ENCODE measurements at places on chromosomes 2 and 18.

DNA sequence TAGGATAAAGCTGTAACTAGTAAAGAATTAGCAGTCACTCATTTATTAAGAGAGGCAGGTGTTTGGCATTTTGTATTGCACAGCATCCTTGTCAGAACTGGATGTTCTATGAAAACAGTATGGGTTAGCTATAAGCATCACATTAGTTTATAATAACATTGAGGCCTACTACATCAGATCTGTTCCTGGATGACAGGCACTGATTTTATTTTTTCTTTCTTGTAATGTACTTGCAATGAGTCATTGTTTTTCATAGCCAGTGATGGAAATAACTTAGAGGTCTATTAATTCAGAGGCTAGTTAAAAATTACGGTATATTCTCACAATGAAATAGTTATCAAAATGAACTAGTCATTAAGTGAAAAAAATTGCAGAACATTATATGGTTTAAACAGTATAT, 13.0 kb upstream of the RMDN2 start:
- DNase-seq: no peak

GRCh38 chr2:111904726-111905474, 6.5 kb downstream of the MERTK start:
- no peak for DNase-seq

GRCh38 chr2:237692601-237693290, 65.4 kb downstream of the LRRFIP1 start:
- DNase-seq: peak; percentile 48

DNA sequence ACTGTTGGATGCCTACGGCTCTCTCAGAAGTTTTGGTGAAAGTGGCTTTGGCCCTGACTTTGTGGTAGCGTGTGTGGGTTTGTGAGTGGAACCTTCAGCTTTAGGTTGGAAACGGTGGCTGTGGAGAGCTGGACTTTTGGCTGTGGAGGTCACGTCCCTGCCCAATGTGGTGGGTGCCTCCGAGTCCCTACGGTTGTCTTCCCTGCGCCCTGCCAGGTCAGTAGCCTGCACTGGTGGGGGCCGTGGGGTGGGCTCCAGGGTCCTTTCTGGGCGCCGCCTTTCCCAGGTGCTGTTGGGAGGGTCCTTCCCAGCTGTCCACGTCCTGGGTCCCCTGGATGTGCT, 11.1 kb downstream of the COLEC11 start:
- no peak for DNase-seq

GRCh38 chr18:46621111-46621766, 35.8 kb downstream of the LOXHD1 start:
- no peak for DNase-seq

DNA sequence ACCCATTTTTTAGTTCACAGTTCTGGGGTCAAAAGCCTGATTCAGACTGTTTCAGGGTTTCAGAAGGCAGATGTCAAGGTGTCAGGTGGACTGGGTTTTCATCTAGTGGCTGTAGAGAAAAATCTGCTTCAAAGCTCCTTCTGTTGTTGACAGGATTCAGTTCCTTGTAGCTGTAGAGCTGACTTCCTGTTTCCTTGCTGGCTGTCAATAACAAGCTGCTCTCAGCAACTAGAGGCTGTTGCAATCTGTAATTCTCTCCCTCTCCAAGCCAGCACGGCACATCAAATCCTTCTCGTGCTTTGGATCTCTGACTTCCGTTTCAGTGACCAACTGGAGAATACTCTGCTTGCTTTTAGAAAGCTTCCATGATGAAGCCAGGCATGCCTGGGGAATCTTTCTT, 179.4 kb downstream of the DOK6 start:
- DNase-seq: no peak

- no peak for DNase-seq
These were observed 35.7 kb downstream of the SPATS2L start for GRCh38 chr2:200342235-200342634.

GRCh38 chr2:19109518-19109917, 248.9 kb downstream of the OSR1 start:
- peak; percentile 45 for DNase-seq

GRCh38 chr2:23690421-23691105, 236.4 kb downstream of the ATAD2B start:
- DNase-seq: no peak

DNA sequence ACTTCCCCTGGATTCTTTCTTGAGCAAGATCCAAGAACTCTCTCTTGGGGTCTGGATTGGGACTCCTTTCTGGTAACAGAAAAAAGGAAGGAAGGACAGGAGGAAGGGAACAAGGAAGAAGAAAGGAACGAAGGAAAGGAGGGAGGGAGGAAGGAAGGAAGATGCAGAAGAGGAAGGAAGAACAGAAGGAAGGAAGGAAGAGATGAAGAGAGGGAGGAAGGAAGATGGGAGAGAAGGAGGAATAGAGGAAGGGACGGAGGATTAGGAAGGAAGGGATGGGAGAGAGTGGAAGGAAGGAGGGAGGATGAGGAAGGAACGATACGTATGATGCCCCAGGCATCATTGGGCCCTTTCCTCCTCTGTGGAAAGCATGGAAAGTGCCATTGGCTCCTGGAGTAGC, 58.6 kb downstream of the CYP26B1 start:
- no peak for DNase-seq

DNA sequence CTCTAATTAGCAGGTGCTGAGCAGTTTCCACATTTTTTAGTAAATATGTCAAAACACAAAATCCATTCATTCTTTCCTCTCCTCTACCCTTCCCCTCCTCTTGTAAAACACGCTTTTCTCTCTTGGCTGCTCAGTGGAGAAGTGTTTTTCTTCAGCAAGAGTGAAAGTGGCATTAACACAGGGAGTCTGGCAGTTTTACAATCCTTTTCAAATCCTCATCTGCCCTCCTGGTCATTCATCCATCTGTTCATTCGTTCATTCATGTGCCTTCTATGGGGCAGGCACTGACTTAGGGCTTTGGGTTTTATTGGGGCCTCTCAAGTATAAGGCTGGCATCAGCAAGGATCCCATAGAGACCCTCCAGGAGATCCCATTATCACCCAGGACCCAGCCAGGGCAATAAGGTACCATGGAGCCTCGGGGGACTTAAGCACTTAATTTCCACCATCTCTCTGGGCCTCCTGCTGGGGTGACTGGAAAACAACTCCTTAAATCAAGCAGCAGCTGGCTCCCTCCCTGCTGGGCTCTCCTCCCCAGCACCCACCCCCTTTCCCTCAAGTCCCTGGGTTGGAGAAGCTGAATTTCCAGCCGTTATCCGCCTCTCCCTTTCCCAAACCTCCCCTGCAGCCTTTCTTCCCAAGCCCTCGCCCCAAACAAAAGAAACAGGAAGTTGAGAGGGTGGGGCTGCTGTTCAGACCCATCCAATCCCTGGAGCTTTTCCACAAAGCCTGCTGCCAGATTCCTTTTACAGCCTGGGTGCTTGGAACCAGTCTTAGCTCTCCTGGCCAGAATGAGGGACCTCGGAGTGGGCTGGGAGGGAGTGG, 32.6 kb downstream of the MARCHF4 start:
- DNase-seq: peak; percentile 58

DNA sequence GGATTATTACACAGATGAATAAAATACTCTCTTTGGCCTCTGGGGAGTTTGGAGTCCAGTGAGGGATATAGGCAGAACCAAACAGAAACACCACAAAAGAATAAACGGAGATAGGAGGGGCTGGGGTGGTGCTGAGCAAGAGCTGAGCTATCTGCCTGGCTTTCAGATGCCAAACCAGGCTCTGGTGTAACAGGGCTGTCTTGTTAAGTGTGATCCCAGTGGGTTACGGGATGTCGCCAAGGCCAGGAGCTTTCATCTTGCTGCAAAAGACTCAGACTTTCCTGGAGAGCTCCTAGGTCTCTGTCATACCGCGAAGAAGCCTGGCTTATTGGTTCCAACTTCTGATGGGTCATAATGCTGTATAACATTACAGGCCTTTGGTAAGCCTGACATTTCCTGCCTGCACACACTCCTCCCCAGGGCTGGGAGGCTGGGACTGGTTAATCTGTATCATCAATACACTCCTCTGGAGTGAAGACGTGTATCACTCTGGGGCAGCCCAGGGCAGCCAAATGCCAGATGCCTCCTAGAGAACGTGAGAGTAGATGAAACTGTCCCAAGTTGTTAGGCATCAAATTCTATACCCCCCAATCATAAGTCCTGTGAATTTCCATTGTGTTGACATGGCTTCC, 60.5 kb downstream of the STPG4 start:
- DNase-seq: no peak

GRCh38 chr18:69841117-69841516, 106.6 kb downstream of the CD226 start:
- DNase-seq: peak; percentile 23

DNA sequence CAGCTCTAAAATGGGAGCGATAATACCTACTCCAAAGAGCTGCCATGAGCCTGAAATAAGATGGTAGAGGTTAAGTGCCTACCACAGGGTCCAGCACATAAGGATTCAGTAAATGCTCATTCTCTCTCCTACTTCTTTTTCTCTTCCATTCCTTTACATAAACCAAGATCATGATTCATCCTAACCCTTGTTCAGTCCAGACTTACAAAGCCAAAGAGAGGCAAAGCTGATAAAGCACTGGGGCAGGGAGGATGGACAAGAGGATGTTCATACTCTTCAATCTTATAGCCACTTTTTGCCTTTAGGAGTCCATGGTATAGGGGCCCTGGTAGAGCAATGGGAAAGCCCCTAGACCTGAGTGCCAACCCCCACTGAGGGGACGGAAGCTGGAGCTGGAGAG, 75.6 kb upstream of the PKDCC start:
- no peak for DNase-seq

DNA sequence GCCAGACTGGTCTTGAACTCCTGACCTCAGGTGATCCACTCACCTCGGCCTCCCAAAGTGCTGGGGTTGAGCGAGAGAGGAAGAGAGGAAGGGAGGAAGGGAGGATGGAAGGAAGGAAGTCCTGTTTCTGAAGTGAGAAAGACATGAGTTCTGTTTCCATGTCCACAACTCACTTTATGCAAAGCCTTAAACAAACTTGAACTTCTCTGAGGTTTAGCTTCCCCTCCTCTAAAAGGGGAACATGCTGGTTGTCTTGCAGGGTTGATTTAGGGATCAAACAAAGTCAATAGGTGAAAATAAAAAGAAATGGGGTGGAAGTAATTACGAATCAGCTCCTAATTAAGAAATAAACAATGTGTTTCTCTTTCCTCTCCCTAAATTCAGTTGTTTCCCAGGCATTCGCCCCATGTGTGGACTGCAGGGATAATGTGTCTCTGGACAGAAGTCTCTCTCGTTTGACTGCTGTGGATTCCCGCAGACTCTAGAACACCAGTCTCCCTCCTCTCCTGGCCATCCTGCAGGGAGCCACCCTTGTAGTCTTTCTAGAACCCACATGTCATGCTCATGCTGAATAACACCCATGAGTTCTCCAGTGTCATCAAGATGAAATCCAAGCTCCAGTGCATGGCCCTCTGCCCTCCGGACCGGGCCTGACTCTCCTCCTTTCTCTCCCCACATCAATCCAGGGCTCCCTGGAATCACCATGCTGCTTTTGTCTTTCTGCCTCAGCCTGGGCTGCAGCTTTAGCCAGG, 229.3 kb upstream of the TRIB2 start:
- DNase-seq: no peak

DNA sequence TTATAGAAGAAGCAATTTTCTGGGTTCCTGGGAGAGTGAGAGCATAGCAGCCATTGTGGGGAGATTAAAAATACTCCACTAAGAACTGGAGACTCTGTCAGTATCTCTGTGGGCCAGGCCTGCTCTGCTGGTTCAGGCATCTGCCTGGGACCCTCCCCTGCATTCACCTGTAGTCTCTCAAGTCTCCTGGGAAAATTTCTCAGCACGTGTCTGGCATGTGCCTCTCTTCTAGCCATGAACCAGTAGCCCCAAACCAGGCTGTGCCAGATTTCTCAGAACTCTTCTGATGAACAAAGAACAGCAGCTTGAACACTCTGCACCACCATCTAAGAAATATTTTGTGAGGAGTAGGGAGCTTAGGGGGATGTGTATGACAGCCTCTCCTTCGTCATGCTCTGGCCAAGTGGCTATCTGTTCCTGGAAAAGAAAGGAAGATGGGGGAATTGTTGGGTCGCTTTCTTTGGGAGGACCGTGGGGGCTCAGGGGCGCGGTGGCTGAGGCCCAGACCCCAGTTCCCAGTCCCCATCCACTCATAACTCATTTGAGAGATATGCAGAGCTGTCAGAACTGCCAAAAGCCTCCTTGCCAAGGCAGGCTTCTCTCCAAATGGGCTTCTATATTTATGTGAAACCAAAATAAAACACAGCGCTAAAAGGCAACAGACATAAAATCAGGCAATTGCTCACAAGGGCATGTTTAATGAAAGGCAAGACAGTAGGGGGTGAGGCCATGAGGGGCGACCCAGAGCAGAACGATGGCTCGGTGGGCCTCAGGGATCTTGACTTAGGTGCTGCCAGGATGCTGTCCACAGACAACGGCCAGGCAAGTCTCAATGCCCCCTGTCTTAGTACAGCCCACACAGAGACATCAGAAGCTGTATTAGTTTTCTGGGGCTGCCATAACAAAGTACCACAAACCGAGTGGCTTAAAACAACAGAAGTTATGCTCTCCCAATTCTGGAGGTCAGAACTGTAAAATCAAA, 114.7 kb upstream of the TNP1 start:
- peak; percentile 39 for DNase-seq

GRCh38 chr2:120294008-120294340, 41.3 kb downstream of the RALB start:
- DNase-seq: no peak

DNA sequence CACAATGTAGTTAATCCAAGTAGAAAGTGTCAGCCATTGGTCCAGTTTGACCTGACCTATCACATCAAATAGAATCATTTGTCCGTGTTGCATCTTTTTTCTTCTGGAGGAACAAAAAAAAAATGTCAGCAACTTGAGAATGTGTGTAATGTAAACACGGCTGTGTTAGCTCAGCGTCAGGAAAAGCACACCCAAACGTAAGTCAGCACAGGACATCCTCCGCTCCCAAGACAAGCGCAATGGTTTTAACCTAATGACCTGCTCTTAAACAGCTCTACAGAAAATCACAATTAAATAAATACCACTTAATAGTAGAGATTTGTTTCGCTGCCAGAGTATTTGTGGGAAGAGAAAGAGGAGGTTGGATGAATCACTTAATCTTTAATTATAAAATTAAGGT, 59.4 kb downstream of the OSR1 start:
- DNase-seq: no peak

DNA sequence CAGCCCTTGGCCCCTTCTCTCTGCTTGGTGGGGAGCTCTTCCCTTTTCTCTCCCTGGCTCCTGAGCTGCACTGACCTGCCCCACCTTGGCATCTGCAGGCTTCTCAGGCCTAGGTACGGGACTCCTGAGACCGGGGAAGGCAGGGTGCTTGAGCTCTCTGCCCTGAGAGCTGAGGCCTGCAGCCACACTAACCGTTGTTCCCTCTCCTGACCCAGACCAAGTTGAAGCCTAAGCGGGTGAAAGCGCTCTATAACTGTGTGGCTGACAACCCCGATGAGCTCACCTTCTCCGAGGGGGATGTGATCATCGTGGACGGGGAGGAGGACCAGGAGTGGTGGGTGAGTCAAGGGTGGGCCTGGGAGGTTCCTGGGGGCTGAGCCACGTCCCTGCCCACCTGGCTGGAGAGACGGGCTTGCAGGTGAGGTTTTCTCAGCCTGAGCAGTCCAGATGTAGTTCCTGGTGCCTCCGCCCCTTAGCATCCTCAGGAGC, 22.2 kb downstream of the ITGB1BP1 start:
- no peak for DNase-seq

- no peak for DNase-seq
These were observed 163.1 kb downstream of the ANTXR1 start for GRCh38 chr2:69175790-69176715.
